AG08395 (cell line): ENCODE measurements at places on chromosomes 7 and 10.
A peak's percentile ranks its signal among the peaks of the same experiment; 100 is the strongest.

- no peak for DNase-seq
These were observed 16.6 kb upstream of the TAS2R60 start for GRCh38 chr7:143426479-143427142.

DNA sequence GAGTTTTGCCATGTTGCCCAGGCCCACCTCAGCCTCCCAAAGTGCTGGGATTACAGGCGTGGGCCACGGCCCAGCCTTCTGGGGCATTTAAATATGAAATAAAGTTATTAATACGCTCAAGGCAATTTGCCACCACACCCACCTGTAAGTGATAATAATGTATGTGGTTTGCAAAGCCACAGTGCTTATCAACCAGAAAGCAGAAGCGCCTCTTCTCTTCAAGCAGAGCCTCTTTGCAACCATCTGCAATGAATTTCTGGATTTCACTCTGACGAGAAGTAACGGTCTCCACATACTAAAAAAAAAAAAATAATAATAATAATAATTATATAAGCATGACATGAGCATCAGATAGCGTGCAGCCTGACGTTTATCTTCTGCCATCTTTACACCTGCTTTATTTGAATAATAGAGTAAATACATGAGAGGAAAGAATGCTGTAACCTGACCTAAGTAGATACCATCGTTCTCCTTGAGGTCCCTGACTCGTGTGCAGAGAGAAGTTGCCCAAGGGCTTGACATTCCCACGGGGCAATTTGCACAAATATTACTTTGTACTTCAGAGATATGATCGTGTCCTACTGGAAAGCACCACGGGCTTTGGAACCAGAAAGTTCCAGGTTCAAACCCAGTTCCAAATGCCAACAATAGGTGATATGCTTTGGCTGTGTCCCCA lies 34.0 kb downstream of the BRI3 start:
- no peak for DNase-seq

GRCh38 chr10:101258179-101258885 lies 29.1 kb upstream of the LBX1 start:
- DNase-seq: no peak

GRCh38 chr7:158958618-158959017 lies 102.3 kb downstream of the DYNC2I1 start:
- DNase-seq: no peak

DNA sequence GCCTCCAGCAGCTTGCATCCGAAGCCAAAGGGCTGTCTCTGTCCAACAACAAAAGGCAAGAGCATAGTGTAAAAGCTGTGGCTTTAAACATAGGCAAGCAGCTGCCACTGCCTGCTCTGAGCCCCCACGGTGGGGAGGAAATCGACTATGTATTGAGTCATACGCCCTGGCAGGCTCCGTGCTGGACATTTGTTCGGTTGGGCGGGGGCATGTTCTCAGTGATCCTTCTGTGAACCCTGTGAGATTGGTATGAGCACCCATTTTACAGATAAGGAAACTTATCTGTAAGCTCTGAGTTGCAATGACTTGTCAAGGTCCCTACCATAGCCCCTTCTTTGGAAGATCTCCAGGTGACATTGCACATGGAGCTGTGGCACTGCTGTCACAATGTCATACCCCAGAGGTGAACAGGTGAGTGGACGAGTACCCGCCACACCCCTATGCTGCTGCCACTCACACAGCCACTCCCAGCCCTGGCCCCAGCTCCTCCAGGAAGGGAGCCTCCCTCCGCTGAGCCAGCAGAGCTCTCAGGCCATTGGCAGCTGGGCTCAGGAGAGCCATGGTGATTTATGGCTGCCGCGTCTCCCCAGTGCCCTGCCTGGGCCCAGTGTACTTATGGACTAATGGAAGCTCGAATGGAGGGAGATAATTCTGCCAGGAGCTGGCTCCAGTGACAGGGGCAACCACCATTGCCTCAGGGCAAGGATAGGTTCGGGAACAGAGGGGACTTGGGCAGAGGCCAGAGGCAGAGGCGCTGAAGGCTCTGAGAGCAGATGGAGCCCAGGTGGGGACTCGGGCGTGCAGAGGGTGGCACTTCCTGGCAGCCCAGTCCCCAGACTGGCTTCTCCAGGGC lies 43.7 kb downstream of the UNC5B start:
- peak; percentile 83 for DNase-seq
